ENCODE measurements at places on chromosomes 7 and 10.

GRCh38 chr7:137695942-137696341 is 150.8 kb downstream of the DGKI start:
- no peak for DNase-seq

- no peak for DNase-seq
These were observed 31.0 kb upstream of the TRIM8 start for GRCh38 chr10:102613286-102613685.

DNA sequence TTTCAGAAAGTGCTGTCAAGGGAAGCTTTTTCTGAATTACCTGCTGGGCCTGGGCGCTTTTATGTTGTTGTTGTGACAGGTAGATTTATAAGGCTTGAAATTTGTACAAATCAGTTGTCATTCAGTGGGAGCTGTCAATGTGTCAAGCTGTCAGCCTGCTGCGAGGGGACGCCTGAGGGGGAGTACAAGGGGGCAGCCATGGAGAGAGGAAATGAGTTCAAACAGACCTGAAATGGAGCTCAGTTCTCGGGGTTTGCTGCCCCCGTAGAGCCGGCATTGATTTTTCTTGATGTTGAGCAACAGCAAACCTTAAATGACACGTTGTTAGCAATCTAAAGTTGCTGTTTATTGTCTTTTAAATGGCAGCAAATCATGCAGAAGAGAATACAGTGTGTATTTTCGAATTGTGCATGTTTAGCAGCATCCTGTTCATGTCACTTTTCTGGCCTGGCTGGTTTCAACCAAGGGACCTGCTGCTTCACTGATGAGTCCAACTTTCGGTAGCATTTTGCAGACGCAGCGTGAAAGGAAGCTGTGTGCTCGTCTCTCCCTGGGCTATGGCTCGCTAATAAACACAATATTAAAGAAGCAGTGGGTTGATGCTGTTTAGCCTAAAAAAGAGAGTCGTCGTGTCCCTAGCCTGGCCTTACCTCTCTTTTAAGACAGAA is 166.5 kb downstream of the LRMDA start:
- no peak for DNase-seq

DNA sequence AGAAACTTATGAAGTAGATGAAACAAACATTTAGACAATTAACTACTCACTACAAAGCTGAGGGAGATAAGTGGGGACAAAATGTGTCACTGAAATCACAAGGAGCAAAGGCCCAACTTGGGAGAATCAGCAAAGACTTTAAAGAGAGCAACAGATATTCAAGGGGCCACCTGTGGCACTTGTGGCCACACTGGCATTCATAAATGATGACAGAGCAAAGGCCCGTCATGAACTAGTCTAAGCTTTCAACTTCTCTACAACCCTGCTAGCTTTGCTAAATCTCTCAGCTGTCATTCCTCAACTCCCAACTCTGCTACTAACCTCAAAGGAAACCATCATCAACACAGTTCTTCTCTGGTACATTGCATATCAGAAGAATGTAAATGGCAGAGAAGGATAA is 178.4 kb downstream of the CPEB3 start:
- DNase-seq = no peak

- no peak for DNase-seq
These were observed 138.2 kb downstream of the ELMO1 start for GRCh38 chr7:37310327-37311080.

DNA sequence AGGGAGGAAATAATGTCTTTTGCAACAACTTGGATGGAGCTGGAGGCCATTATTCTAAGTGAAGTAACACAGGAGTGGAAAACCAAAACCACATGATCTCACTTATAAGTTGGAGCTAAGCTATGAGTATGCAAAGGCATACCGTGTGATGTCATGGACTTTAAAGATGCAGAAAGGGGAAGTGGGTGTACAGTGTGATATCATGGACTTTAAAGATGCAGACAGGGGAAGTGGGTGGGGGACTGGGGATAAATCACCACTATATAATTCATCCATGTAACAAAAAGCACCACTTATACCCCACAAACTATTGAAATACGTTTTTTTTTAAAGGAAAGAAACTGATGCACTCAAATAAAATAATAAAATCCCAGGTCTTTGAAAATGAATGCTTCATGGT is 29.5 kb downstream of the LYZL2 start:
- DNase-seq = no peak

DNA sequence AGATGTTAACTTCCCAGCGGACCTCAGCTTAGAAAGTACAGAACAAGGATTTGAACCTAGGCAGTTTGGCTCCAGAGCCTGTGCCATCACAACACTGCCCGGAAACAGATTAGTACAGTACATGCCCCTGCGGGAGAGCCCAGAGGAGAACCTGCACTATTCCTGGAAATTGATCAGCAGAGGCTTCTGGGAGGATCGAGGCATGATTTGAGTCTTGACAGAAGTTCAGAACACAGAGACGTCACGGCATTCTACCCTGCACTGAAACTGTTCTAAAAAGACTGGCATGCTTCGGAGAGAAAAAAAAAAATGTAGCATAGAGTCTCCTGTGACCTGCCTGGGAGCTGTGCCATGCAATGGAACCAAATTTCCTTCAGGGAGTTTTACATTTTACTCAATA is 9.2 kb upstream of the IL6 start:
- no peak for DNase-seq

DNA sequence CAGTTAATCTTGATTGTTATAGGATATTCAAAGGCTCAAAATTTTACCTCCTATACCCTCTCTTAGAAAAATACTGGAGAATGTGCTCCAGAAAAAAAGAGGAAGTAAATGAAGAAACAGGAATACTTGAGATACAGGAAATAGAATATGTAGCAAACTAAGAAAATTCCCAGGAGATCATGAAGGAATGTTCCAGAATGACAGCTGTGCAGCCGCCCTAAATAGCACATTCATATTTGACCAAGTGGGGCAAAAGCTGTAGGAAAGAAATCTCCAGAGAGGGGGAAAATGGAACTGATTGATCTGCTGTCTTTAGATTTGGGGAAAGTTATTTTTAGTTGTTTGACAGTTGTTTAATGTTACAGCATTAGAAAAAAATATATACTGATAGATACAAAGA is 46.2 kb upstream of the ZEB1 start:
- no peak for DNase-seq

GRCh38 chr10:96637709-96638108 is 50.9 kb upstream of the TM9SF3 start:
- no peak for DNase-seq

DNA sequence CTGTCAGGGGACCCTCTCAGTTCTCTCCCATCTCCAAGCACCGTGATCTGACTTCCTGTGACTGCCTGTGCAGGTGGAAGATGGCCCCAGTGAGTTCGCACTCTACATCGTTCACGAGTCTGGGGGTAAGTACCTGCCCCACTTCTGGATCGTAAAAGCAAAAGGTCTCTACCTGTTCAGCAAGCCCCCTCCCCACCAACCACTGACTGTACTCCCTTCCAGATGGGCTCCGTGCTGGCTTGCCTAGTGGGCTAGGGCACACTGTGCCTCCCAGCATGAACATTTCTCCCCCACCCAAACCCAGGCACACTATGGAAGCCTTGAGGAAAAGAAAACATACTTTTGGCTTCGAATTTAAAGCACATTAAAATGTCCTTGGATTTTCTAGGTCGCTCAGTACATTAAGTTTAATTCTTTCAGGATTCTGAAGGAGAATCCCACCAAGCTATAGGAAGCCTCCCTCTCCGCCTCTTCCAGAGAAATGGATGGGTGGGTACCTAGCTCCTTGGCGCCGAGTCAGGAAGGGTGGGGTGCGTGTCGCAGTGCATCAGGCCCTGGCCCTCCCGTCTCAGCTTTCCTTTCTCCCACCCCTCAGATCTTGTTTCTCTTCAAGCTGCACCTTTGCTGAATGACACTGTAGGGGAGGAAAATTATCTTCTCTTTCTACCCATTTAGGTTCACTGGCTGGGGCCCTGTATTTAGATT is 11.0 kb upstream of the ZNF22 start:
- DNase-seq = no peak

DNA sequence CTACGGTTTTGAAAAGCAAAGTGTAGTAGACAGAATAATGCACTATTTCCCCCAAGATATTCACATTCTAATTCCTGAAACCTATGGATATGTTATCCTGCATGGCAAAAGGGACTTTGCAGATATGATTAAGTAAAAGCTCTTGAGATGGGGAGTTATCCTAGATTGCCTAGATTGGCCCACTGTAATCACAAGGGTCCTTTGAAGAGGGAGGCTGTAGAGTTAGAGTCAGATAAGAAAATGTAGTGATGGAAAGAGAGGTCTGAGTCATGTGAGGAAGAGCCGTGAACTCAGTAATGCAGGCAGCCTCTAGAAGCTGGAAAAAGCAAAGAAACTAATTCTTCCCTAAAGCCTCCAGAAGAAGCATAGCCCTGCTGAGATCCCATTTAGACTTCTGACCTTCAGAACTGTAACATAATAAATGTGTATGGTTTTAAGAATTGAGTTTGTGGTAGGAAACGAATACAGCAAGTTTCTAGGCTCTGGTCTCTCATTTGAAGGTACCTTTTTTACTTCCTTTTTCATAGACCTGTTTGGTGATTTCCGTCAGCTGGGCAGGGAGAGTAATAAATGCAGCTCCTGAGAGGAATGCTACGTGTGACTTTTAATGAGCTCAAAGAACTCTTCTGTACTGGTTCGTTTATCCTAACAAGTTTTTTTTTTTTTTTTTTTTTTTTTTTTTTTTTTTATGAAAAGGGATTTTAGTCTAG is 41.9 kb upstream of the NXPH1 start:
- no peak for DNase-seq

- no peak for DNase-seq
These were observed 3.3 kb downstream of the ADAMTS14 start for GRCh38 chr10:70675496-70676161.

DNA sequence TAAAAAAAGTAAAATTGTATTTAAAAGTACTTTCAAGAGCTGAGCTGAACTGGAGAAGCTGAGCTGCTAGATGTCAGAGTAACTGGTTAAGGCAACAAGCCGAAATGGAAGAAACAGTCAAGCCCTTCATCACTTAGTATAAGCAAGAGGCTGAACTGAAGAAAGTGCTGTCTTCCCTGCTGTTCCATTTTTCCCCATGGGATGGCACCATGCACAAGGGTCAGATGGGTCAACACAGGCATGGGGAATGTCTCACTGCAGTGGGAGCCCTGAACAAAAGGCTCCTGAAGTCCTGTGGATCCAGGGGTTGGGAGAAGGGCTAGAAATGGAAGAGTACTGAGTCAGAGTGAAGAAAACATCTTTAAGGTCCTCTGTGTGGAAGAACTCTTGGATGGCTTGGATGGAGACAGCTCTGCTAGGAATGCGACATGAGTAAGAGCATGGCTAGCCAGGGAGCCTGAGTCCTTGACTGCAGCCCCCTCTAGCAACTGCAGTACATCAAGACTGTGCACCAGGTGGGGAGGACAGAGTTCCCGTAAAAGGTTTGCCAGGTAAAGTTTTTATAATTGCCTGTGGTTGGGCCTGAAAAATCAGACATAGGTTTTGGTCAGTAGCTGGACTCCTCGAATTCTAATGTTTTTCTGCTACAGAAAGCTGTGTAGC is 348.3 kb downstream of the GPR158 start:
- no peak for DNase-seq

GRCh38 chr7:41058986-41059741 is 643.7 kb downstream of the INHBA start:
- DNase-seq = no peak
